ENCODE measurements at places on chromosomes 16 and 17.
A peak's percentile ranks its signal among the peaks of the same experiment; 100 is the strongest.

DNA sequence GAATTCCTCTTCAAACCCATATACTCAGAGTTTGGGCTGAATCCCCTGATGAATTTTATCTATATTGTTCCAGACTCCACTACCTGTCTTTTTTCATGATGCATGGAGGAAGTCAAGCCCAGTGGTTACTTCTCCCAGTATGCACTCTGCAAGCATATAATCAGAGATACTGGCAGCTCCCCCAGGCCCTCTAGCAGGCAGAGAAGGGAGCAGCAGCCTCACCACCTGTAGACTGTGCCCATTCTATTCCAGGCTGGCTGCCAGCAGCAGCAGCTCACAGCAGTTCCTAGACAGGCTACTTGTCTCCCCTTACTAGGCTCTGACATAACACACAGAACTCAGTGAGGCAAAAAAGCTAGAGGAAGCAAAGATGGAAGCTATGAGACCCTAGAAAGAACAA is 3.4 kb downstream of the MKS1 start:
- DNase-seq = no peak

GRCh38 chr16:15903960-15904359 is 15.6 kb upstream of the CEP20 start:
- no peak for DNase-seq

GRCh38 chr16:12448504-12448903 is 355.2 kb downstream of the CPPED1 start:
- no peak for DNase-seq

DNA sequence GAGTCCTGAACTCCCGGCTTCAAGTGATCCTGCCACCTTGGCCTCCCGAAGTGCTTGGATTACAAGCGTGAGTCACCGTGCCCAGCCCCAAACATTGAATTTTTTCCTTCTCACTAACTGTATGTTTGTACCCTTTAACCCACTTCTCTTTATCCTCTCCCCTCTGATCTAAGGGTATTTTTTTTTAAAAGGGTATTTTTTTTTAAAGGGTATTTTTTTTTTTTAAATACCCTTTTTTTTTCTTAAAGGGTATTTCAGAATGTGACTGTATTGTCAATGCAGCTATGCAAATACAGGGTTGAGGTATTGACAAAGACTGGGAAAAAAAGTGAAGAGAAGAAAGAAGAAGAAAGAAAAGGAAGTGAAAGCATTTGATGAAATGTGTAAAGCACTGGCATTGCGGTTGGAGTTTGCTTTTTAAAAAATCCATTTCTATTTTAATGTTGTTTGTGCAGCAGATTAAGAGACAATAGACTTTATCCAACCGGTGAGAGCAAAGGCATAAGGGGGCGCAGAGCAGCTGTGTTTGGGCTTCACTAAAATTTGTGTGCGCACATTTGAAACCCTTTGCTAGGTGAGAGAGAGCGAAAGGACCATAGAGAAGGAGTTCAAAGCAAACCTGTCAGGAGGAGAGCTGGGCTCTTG is 42.4 kb downstream of the SYT17 start:
- no peak for DNase-seq

- DNase-seq = peak; percentile 54
Measured at GRCh38 chr17:79294459-79295071, 219.9 kb downstream of the ENGASE start.

GRCh38 chr17:81428516-81428915 is 33.3 kb downstream of the BAHCC1 start:
- DNase-seq = no peak

- DNase-seq = no peak
Measured at GRCh38 chr17:42142371-42142896, 12.4 kb downstream of the RAB5C start.

GRCh38 chr16:72124761-72125634 is 31.4 kb downstream of the DHX38 start:
- peak; percentile 74 for DNase-seq

DNA sequence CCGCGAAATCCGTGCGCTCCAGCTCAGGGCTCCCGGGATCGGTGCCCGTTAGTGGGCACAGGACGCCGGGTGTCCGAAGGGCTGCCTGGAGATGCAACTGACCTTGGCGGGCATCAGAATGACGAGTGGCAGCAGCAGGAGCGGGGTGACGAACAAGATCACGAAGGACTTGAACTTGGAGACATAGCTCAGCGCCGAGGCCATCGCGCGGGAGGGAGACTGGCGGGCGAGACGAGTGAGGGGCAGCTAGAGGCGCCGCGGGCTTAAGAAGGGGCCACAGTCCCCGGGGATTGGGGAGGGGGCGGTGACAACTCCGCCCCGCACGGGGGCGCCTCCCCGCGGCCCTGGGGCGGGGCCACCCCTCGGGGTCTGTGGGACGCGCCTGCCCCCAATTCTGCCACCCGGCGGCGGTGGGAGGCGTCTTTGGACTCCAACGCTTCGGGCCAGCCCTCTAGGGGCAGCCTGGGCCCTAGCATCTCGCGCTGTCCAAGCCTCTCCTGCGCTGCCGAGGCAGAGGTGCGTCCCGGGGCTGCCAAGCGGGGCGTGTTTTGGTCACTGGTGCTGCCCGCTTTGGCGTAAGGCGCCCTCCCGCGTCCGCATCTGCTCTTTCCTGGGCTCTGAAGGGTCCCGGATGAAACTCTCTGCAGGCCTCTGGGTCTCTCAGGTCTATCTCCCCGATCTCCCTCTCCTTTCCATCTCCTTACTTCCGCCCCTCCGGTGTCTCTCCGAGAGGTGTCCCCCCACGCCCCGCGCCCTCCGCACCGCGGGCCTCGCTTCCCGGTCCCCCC is at the start of gene SLC13A5:
TSS of gene SLC13A5 (minus strand) at position 240 of the 788 bp plus-strand sequence. CDS start at position 204, 36 bp downstream.
- no peak for DNase-seq

- DNase-seq = no peak
Measured at GRCh38 chr17:50955160-50955559, 89.0 kb upstream of the TOB1 start.

Data from stimulated activated CD4-positive, alpha-beta T cell treated with anti-CD3 and anti-CD28 coated beads, Interleukin-2, amount 100 ng/mL, for 24 hours (primary cell).